ENCODE measurements at places on chromosomes 1 and 21.

DNA sequence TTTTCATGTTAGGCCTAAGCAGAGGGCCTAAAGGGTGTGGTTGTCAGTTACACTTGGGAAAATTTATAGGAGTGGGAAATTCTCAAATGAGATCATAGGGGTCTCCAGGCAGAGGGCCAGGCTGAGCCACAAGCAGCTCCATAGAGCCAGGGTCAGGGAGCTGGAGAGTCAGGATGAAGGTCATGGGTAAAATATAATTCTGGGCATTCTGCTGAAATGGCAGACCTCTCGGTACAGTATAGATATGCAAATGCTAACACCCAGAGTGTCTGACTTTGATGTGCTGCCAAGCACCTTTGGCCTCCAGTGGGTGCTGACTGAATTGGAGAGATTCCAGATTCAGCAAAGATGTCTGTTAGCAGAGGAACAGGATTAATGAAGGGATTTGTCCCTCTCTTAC lies 40.1 kb downstream of the DNM3 start:
- DNase-seq, result no peak

- DNase-seq, result no peak
Observed at GRCh38 chr1:157025385-157025784, 20.2 kb downstream of the ARHGEF11 start.

DNA sequence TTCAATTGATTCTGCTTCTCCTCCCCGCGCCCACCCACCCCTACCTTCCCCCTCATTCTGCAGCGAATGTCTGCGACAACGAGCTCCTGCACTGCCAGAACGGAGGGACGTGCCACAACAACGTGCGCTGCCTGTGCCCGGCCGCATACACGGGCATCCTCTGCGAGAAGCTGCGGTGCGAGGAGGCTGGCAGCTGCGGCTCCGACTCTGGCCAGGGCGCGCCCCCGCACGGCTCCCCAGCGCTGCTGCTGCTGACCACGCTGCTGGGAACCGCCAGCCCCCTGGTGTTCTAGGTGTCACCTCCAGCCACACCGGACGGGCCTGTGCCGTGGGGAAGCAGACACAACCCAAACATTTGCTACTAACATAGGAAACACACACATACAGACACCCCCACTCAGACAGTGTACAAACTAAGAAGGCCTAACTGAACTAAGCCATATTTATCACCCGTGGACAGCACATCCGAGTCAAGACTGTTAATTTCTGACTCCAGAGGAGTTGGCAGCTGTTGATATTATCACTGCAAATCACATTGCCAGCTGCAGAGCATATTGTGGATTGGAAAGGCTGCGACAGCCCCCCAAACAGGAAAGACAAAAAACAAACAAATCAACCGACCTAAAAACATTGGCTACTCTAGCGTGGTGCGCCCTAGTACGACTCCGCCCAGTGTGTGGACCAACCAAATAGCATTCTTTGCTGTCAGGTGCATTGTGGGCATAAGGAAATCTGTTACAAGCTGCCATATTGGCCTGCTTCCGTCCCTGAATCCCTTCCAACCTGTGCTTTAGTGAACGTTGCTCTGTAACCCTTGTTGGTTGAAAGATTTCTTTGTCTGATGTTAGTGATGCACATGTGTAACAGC lies 339.9 kb downstream of the NTNG1 start:
- no peak for DNase-seq

DNA sequence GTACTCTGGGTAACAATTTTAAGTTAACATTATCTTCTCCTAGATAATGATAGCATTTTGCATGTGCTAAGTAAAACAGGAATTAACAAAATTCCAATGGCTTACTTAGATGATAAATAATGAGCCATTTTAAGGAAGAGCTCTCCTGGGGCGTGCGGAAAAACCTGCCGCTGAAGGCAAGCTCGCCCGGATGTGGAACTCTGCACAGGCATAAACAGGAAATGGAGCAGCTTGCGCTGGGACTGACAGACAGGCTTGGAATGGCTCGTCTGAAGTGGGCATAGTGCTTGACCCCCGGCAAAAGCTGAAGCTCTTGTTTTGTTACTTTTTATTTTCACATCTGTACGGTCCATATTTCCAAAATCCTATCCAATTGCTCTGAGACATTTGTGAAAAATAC lies 169.2 kb downstream of the ZNF281 start:
- DNase-seq, result no peak

DNA sequence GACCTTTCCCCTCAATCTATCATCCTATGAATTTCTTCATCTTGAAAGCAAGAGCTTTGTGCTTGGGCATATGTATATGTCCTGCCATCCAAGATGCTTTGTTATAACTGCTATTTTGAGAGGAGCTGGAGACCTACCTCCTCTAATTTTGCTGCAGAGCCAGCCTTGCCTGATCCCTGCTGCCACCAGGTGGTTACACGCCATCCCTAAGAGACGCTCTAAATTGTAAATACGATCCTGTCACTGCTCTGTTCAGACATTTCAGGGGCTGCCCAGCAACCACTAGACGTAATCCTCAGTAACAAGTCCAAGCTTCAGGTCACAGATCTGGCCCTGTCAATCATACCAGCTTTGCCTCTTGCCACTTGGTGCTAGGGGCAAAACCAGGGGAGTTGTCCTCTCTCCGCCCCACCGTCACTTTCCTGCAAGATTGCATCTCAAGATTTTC lies 32.9 kb downstream of the GPA33 start:
- DNase-seq, result peak; percentile 42

- no peak for DNase-seq
Observed at GRCh38 chr1:41020109-41020576, 1.4 kb downstream of the SLFNL1 start.

DNA sequence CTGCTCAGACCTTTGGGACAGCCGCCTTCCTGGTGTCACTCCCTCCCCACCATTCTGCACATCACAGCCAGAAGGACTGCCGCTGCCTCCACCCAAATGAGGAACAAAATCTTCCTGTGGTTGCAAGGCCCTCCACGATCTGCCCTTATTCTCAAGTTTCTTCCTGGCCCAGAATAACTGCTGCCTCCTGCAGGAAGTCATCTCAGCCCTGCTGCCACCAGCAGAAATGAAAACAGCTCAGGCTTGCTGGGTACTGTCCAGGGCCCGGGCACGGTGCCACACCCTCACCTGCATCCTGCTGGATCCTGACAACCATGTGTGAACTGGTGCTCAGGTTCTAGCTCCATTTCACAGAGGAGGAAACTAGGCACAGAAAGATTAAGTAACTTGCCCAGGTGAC lies 2.8 kb downstream of the CLDN19 start:
- DNase-seq, result peak; percentile 34

GRCh38 chr21:43304206-43304605 lies 122.7 kb downstream of the SIK1 start:
- no peak for DNase-seq

DNA sequence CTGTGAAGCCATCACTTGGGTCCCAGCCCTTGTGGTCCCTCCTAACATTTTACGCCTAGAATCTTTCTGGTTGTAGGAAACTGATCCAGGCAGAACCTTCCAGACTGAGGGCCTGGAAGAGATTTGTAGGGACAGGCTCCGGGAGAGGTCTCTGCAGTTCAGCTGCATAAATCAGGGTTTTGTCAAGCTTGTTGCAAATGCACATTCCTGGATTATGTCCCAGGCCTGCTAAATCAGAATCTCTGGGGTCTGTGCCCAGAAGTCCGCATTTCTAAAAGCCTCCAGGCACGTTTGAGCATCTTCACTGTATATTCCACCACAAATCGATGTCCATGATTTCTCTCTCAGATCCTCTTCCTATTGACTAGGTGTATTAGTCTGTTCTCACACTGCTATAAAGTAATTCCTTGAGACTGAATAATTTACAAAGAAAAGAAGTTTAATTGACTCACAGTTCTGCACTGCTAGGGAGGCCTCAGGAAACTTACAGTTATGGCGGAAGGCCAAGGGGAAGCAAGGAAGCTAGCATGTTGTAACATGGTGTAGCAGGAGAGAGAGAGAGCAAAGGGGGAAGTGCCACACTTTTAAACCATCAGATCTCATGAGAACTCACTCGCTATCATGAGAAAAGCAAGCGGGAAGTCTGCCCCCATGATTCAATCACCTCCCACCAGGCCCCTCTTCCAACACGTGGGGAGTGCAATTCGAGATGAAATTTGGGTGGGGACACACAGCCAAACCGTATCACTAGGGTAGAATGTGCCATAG lies 1.2 kb upstream of the FHAD1 start:
- peak; percentile 36 for DNase-seq

DNA sequence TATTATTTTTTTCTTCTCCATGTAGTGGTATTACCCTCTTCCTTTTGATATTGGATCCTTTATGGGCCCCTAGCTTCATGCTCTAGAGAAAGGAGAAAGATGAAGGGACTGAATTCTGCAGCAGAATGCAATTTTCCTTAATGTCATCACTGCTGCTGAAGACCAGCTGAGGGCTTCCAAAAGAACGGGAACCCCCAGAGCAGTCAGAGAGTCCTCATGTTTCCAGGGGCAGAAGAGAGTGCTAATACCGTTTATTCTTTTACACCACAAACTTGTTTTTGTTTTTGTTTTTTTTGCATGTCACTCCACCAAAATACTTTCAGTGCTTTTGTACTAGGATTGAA lies 21.1 kb upstream of the TBX15 start:
- DNase-seq, result peak; percentile 11

DNA sequence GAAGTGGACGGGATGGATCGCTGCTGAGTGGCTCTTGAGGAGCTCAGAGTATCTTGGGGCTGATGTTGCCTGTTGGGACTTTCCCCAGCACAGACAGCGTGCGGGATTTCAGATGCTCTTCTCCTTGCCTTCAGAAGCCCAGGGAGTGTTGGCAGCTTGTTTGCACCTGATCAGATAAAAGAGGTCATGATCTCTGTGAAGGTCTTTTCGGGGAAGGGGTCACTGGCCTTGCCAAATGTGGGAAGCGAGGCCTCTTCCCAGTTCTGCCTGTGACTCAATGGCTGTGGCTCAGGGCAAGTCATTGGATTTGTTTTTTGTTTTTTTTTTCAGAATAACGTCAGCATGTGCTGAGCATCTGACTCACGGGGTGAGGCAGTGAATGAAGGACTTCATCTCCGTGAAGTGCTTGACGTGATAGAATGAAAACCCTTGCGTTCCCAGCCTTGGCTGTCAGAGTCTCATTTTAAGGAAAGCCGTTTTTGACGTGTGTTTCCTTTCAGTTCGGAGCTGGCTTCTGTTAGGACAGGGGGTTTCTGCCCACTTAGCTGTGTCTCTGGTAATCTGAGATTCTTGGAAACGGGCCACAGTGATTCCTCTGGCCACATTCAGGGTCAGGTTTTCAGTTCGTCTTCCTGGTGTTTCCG lies 46.7 kb downstream of the GALNT2 start:
- DNase-seq, result peak; percentile 86

GRCh38 chr1:152533327-152533938 lies 19.2 kb downstream of the CRCT1 start:
- DNase-seq, result peak; percentile 50

DNA sequence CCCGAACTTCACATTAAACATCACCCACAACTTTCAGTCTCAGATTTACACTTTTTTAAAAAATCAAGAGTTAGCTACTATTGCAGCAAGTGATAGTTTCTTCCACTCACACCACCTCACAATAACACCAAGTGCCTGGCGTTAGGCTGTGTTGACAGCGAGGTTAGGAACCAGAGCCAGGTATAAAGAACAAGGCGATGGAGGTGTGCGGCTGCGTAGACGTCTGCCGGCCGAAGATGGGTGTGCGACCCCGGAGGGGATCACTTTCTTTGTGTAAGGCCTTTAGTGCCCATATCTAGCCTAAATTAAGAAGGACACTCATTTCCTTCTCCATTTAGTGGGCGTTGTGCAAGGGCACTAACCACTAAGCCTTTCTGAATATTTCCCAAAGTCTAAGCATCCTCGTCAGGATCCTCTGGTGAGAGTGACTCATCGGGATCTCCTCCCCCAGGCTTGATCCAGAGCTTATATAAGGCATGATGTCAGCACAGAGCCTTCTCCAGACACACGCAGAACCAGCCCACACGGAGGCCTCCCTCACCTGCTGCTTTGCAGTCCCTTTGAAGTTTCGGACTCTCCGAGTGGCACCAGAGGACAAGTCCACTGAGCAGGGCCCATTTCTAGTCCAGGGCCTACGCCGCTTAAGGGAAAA lies 11.8 kb downstream of the NHLH2 start:
- DNase-seq, result peak; percentile 93

GRCh38 chr21:41967708-41968107 lies 13.9 kb upstream of the C2CD2 start:
- DNase-seq, result no peak

- no peak for DNase-seq
Observed at GRCh38 chr1:221563476-221563921, 178.4 kb downstream of the DUSP10 start.

DNA sequence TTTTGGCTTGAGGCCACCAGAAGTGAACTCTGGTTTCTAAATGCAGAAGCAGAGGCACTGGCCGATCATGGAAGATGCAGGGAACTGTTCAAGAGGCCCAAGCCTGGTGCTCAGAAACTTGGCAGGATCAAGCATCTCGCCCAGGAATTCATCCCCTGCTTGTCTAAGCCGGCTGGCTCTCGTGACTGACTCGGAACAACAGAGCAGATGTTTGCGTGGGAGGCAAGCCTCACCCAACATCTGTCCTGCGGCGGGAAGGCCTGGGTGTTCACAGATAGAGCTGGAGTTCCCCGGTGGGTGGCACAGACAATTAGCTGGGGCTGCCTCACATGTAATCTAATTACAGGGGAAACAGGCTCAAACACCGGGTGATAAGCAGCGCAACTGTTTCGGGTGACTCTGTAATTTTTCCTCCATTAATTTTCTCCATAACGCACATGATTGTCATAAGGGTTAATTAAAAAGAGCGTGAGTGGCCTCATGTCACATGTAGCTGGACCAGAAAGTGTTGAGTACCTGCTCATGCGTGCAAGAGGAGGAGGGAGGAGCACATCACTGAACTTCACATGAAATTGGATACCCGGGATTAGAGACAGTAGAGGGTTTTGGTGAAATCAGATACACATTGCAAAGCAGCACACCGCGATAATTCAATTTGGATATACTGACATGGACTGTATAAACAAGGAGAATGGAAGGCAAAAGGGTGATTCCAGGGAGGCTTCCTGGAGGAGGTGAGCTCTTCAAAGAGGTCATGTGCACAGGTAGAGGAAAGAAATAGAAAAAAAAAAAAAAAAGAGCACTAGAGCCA lies 180.0 kb downstream of the ETS2 start:
- peak; percentile 93 for DNase-seq

DNA sequence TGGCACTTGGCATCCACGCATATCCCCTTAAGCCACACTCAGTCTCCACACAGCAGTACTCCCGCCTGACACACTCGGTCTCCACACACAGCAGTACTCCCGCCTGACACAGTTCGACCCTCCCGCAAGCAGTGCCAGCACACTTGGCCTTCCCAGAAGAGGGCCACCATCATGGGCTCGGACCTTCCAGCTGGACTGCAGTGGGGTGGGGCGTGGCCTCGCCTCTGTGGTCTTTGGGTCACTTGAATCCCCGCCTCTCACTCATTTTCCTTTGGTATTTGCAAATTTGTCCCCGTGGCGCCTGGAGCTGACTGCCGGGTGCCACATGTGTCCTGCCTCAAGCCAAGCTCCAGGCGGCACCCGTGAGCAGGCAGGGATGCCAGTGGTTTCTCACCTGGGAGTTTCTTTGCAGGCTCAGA lies 63.7 kb downstream of the FAAP20 start:
- DNase-seq, result no peak
